Stimulated activated CD4-positive, alpha-beta T cell treated with anti-CD3 and anti-CD28 coated beads, Interleukin-1b, Interleukin-23, amount 100 ng/mL, for 1 hour (primary cell): ENCODE measurements at places on chromosomes 6 and 20.

DNA sequence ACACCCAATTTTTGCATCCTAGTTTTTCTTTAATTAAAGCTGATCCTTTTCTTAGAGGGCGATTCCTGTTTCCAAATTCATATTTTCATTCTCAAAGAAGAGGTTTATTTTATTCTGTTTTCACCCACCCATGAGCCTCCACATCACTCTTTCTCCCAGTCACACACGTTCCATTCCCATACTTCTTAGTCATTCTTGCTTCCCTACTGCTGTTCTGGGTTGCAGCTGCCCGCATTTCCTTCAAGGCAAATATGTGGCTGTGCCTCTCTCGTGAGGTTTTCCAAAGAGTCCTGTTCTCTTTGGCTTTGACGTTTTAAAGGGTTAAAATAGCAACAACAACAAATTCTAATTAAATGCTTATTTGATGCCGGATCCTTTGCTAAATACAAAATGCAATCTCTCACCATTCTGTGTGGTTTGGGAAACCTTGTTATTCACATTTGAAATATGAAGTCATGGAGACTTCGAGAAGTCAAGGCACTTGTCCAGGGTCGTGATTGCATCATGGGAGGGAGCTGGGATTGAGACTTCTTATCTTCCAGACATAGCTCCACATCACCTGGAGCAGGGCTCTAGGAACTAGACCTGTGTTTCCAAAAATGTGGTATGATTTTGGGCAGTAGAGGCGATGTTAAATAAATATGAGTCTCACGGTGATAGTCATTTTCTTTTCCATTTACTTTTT is 126.6 kb downstream of the DOK5 start:
- no peak for DNase-seq

DNA sequence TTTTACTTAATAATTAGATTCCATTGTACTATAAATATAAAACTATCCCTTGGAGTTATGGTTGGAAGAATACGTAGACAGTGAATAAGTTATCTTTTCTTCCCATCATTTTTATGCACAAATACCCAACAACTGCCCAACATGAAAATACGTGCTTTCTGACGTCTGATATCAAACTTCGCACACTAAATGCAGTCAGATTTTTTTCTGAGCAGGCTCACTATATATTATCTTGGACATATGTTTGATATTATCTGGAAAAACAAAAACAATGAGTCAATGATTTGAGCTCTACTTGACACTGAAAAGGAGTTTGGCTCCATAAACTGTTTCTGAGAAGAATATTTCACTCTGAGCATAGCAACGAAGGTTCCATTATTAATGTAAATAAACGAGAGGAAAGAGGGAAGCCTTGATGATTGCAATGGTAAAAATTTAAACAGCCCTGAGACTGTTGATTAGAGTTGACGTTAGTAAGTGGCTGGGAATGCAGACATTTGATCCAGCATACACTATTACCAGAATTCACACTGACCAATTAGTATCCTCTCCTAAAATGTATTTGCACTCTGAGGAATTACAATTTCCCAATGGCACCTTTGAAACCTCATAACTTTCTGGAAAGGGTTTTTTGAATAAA is 1090.0 kb downstream of the EPHA7 start:
- DNase-seq: no peak

DNA sequence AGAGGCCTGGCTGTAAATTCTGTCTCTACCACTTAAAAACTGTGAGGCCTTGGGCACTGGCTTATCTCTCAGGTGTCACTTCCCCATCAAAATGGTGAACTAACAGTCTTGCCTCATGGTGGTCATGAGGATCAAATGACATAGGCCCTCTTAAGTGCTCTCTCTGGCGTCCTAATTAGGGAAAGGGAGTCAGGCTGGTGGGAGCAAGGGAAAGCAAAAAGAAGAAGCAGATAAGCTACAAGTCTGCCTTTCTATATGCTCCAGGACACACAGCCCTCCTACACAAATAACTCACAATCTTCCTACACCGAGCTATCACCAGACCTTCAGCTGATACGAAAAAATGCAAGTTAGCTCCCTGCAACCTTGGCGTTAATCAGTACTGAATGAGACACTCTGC is 19.5 kb upstream of the SLC22A16 start:
- DNase-seq: no peak

DNA sequence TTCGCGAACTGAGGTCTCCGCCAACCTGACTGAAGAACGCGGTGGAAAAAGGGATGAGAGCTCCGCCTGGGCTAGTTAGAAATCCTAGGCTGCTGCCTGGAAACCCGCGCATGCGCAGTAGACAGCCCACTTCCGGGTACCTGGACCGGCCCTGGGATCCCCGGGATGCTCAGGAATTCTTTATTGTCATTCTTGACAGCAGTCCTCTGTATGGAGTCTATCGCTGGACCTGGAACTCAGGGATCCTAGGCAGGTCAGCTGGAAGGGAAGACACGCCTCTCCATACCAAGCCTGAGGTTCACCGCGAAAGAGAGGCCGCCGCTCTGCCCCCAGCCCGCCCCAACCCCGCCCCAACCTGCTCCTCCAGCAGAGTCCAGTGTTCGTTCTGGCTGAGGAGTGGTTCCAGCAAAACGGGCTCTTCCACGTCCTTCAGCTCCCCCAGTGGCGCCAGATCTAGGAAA is 1379.2 kb upstream of the DEFB115 start:
- no peak for DNase-seq

DNA sequence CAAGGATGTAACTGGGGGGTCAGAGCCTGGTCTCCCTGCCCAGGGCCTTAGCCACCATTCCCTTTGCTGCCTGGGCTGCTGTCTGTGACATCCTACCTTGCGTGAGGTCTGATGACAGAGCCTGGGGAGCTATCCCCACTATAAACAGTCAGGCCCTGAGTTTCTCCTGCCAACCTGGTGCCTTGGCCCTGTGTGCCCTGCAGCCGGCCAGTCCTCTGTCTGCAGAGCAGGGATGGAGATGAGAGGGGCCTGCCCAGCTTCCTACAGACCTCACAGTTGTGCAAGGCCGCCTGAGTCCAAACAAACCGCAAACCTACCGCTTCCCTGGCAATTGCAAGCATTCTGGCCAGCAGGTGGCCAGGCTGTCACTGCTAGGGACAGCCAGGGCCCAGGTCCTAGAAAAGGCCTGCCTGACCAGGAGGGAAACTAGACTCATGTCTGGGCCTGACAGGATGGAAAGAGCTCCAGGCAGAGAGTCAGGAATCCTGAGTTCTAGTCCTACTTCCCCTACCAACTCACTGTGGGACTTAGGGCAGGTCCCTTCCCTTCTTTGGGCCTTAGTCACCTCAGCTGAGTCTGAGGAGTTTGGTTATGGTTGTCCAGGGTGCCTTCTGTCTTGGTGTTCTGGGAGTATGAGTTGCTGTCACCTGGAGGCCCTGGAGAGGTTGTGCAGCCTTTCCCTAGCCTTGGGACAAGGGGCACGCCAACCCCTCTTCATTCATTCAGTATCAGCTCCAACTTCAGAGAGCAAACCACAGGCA is 86.2 kb downstream of the VEGFA start:
- DNase-seq: no peak

DNA sequence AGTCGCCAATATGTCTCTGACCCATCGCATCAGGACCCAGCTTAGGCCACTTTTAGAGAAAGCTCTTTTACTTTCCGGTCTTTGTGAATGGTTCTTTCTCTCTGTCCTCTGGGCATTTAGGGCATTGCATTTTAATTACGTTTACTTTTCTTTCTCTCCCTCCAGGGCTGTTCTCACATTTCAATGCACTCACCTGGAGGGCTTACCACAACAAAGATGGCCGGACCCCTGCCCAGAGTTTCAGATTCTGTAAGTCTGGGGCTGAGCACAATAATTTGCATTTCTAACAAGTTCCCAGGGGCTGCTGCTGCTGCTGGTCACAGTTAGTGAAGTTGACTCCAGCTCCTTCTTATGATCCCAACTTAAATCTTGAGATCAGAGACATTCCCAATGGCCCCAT is 3.0 kb downstream of the ANKRD66 start:
- DNase-seq: no peak

GRCh38 chr6:20098267-20098876 is 113.9 kb downstream of the MBOAT1 start:
- no peak for DNase-seq

GRCh38 chr6:43748765-43749164 is 21.2 kb upstream of the VEGFA start:
- no peak for DNase-seq

GRCh38 chr6:26195924-26196845 is 109.0 kb downstream of the HFE start:
- DNase-seq: no peak
